ENCODE measurements at places on chromosomes 2 and 18. TPM values are rescaled to one million over a fixed set of nuclear protein-coding genes. Genes with fewer than 3 reads are reported as not detected.

Gene NAT8
- total RNA-seq: not detected

Gene ANO7
- 2.8 TPM for total RNA-seq

Gene ZNF385B
- total RNA-seq: not detected

Gene UGT1A8
- not detected for total RNA-seq

Gene C2orf81
- total RNA-seq: 0.71 TPM

Gene PGAP1
- total RNA-seq: 9.8 TPM

Gene GKN2
- total RNA-seq: not detected

Gene CFC1
- total RNA-seq: not detected

Gene ANKRD36
- total RNA-seq: 55.0 TPM

Gene POTEC
- not detected for total RNA-seq

Gene SOX11
- total RNA-seq: not detected

Gene IRS1
- 0.11 TPM for total RNA-seq

Gene ST8SIA5
- total RNA-seq: 0.62 TPM

Gene NYAP2
- total RNA-seq: not detected

Gene CCDC85A
- 16.9 TPM for total RNA-seq

Gene TMEM17
- 1.2 TPM for total RNA-seq

Gene ABCG8
- not detected for total RNA-seq

Gene GCG
- not detected for total RNA-seq

Gene GATA6
- 14.6 TPM for total RNA-seq

Gene ACOXL
- not detected for total RNA-seq

Gene TCF23
- total RNA-seq: not detected

Gene NEU4
- total RNA-seq: not detected

Gene ZNF24
- 38.6 TPM for total RNA-seq

Gene VWC2L
- not detected for total RNA-seq

Gene SLC19A3
- total RNA-seq: not detected

Gene RESP18
- total RNA-seq: not detected

Gene RHOB
- 830 TPM for total RNA-seq

Gene EMILIN1
- 16.6 TPM for total RNA-seq

Gene CNNM3
- total RNA-seq: 13.0 TPM

Gene TPRKB
- 33.4 TPM for total RNA-seq

Gene RGPD3
- not detected for total RNA-seq

Gene TEX44
- not detected for total RNA-seq
